ENCODE measurements at places on chromosomes 6 and 20.

DNA sequence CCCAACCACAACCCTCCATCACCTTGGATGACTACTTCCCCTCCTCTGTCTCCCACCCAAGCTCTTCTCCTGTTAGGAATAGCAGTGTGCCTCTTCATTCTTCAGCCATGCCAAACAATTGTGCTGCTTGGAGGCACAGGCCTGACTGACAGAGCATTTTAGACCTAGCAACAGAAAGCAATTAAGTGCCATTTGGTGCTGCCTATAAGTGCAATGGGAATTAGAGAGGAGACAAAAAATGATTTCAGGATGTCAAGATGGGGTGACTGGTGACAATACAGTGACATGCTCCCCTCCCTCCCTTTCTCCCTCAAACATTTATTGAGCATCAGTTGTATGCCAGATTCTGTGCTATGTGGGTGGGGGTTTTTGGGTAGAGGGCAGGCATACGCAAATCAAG, 322.6 kb upstream of the MOCS1 start:
- no peak for DNase-seq

GRCh38 chr6:146697921-146698320, 99.1 kb downstream of the ADGB start:
- no peak for DNase-seq

- DNase-seq = no peak
Measured at GRCh38 chr20:3563548-3564177, 92.8 kb downstream of the ATRN start.

- no peak for DNase-seq
Measured at GRCh38 chr6:127180426-127180825, 62.0 kb downstream of the RSPO3 start.

GRCh38 chr20:13174402-13174801, 46.7 kb upstream of the ISM1 start:
- DNase-seq = no peak

- DNase-seq = no peak
Measured at GRCh38 chr20:34831936-34832335, 6.5 kb upstream of the NCOA6 start.

DNA sequence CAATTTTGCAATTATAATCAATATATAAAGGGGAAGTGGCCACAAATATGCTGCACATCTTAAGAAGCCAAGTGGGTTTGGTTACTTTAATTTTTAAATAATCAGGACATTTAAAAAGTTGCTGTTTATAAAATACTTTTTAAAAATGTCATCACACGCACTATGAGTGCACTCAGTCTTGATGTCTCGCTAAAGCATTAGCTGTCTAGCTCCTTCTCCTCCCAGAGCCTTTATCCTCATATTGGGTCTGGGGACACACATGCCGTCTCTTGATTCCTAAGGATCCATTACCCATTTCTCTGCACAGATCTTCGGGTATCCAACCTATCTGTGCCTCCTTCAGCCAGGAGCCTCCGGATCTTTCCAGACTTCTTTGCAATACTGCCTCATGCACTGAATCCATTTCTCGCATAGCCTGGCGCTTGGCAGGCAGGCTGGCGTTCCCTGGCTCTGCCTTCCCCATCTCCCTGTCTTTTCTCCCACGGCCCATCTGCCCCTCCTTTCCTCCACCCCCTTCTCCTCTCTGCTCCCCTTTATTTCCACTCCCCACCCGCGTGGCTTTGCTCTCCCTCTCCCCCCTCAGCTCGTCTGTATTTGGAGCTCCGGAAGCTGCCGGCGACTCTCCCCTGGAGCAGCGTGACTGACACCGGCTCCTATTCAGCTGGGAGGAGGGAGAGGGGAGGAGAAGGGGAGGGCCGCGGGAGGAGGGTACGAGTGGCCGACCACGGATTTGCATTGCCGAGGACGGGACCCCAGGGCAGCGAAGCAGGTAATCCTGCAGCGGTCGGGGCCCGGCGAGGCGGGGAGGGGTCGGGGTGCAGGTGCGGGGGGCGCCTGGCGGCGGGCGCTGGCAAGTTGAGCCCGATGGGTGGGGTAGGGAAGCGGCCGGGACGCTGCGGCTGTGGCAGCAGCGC, at the start of gene CAP2:
Gene CAP2, plus strand, starts transcription at position 618 of the 914 bp plus-strand sequence. CDS start 27,961 bp downstream, outside the sequence.
- DNase-seq = no peak

- no peak for DNase-seq
Measured at GRCh38 chr6:55516736-55517135, 62.3 kb downstream of the HMGCLL1 start.

DNA sequence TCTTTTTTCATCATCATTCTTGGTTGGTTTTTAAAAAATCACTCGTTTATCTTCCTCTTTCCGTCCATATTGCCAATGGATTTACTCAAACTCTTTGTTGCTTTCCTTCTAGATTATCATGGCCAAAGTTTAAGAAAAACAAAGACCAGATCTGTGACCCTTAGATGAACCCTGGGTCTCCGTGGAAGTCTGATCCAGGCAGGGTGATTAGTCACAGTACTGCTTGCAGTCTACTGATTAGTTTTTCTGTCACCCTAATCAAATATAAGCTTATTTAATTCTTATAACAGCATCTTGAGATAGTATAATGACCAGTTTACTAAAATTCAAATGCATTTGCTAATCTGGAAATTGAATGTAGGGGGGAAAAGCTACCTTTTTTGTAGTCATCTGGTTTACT, 6.0 kb upstream of the SMIM28 start:
- DNase-seq = peak; percentile 52

DNA sequence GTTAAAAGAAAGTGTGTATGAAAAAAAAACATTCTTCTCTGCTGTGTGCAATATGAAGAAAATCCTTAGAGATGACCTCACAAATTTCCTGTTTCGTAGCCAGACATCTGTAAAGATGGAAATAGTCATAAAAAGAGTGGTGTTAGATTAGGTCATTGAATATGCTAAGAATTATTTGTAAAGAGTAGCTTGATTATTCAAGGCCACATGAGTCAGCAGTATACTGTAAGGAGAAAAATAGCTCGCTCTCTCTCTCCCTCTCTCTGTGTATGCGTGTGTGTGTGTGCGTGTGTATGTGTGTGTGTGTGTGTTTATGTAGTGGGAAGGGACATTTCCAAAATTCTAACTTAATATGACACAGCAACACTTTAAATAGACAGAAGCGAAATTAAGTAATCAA, 78.8 kb downstream of the PTCHD4 start:
- no peak for DNase-seq

DNA sequence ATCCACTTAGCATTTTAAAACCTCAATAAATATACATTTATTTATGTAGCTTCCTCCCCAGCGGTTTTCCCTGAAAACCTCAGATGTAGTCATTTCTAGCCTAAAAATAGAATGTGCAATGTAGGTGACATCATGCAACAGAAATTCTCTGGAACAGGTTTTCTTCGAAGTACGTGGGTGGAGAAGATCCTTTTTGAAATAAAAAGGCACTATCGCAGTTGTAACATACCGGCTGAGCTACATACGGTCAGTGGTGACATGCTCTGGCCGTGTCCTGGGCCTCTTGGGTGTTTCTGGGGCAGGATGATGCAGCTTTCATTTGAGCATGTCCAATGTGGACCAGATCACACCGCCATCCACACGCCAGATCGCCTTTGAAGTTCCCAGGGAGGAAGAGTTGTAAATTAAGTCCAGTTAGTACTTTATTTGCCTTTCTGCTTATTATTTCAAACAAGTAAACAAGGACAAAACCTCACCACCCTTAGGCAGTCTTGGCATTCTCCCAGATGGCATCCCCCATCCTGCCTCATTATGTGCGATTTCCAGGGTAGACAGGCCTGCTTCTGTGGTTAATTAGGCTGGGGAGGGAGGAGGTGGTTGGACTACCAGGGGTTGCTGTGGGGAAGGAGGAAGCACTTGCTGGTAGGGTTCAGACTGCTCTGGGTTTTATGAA, 109.5 kb upstream of the CLDN20 start:
- DNase-seq = no peak

- DNase-seq = peak; percentile 33
Measured at GRCh38 chr6:42075159-42075838, 25.0 kb downstream of the TAF8 start.

GRCh38 chr20:46674253-46675083, 14.8 kb downstream of the TP53RK start:
- DNase-seq = no peak

DNA sequence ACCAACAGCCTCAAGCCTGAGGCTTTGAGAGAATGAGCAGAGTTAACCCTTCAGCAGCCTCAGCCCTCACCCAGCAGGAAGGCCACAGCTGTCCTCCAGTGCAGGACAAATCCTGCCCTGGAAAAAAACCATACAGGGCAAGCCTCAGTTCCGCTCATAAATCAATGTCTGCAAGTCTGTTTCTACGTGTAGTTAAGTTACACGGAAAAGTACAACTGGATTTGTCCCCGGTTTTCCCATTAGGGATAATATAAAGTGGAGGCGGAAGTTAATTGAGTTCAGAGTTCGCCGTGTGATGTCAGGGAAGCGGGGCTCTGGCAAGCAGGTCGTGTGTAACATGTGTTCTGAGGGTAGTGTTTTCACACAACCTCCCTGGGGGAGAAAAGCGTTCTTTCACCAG, 44.2 kb upstream of the EYA2 start:
- DNase-seq = no peak

DNA sequence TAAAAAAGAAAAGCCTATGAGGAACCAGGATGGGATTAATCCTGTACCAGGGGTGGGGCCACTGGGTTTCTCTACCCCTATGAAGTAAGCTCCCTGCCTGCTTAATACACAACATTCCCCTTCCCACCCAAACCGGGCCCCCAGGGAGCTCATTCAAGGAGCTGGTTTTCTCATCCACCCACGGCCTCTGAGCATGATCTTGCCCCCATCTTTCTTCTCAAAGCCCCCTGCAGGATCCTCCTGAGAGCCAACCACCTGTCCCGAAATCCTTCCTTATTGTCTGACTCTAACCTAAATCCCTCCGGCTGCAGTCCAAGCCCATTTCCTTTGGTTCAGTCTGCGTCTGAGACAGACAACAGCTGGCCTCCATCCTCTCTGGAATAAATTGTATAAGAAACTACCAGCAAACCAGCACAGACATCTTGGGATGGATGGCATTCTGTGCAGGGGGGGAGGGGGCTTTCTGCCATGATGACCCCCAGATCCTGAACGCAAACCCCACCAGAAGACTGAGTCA, 21.0 kb downstream of the KCNK5 start:
- no peak for DNase-seq

DNA sequence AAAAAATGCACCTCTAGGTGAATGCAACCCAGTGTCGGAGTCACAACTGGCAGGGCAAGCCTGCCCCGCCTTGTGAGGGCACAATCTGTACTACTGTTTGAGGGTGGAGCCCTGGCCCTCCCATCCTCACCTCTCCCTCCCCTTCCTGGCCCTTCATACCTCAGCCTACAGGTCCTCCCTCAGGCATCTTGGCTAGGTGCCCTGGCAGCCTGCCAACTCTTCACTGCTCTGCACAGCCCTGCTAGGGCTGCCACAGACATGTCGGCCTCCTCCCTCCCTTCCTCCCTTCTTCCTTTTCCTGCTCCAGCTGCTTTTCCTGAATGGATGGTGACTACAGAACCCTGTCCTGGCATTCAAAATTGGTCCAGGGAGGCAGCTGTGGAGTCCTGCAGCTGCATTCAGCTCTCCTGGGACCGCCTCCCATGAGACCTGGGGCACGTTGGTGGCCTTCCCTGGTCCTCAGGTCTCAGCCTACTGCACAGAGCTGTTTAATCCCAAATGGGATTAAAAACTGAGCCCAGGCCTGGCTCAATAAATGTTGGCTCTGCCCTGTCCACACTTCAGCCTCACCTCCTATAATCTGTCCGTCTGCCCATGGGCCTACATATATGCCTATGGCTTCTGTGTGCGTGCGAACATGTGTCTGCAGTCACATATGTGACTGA, 52.7 kb downstream of the CDH22 start:
- DNase-seq = peak; percentile 20

GRCh38 chr6:119881416-119881815, 531.9 kb upstream of the MAN1A1 start:
- DNase-seq = no peak

DNA sequence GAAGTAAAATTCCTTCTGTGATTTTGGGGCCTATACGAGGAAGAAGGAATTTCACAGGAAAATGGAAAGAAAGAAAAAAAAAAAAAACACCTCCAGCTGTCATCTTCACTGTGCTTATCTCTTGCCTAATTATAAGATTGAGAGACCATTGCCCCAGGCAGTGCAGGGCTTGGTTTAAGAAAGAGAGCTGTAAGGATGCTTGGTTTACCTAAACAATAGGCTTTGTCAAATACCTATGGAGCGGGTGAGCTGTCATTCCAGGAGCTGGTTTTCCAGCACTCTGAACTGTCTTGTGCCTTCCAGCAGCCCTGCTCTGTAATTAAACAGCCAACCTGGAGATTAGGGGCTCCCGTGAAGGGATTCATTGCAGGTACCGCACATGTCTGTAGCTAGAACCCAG, 137.8 kb downstream of the EDN3 start:
- no peak for DNase-seq

DNA sequence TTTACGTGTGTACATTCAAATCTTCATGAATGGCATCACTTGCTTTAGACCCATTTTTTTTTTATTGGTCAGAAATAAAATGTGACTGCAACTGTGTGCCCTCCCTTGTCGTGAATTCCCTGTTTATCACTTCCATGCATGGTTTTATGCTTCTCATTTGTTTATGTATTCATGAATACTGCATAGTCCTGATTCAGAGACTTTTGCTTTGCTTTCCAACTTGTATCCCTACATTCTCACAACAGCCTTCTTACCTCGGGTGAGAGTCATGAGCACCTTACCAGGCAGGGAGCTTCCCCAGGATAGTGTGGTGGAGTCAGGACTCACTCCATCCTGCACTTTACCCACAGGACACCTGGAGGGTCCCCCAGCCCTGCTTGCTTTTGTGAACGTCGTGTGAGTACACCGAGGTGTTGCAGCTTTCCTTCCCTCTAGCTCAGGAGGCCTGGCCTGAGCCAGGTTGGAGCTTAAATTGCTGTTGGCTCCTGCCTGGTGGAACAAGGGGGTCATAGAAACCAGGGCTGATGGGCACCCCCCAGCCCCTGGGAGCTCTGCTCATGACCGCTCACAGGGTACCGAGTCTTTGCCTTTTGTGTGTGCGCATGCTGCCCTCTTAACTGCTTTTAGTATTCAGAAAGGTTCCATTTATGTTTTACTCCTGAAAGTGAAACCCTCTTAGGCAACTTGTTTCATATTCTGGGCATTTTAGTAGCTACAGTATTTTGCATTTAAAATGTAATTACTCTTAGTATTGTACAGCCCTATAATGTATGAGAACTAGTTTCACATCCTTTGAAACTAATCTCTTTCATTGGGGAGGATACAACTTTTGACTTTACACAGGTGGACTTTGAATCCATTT, 66.0 kb downstream of the CDS2 start:
- no peak for DNase-seq

- no peak for DNase-seq
Measured at GRCh38 chr6:135329851-135330803, 149.0 kb downstream of the MYB start.

- no peak for DNase-seq
Measured at GRCh38 chr20:5705827-5706226, 44.4 kb upstream of the SHLD1 start.

- DNase-seq = no peak
Measured at GRCh38 chr6:28349344-28349891, 329 bp upstream of the ZKSCAN3 start.

DNA sequence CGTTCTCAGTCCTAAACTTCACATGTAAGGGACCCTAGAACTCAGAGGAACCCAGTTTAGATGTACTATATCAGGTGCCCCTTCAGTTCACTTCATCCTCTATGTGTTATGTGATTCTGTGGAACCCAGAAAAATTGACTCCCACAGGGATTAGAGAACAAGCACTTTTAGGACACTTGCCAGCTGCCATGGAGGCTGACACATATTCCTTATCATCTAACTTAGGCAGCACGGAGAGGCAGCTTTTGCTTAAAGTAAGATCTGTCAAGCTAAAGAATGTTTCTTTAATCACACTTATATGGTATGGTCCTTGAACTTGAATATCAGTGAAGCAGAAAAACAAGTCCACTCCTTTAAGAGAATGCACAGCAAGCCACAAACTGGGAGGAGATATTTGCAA, 701.5 kb upstream of the ID4 start:
- no peak for DNase-seq
